Myometrial cell (primary cell): ENCODE measurements at places on chromosomes 11 and 22. TPM values are rescaled to one million over a fixed set of nuclear protein-coding genes. Genes with fewer than 3 reads are reported as not detected.

Gene PKP3
- 1.6 and 4.9 TPM in 2 replicates for total RNA-seq

Gene SCGB2A2
- not detected in 2 replicates for total RNA-seq

Gene CNTF
- 0.71 TPM in 1 of 2 replicates, not detected in the other for total RNA-seq

Gene SIK3
- total RNA-seq = 9.5 and 9.6 TPM in 2 replicates

Gene SCN4B
- not detected in 2 replicates for total RNA-seq

Gene TUB
- total RNA-seq = 4.6 TPM in 2 replicates

Gene SCGB1D2
- total RNA-seq = not detected in 2 replicates

Gene OR10D3
- total RNA-seq = not detected in 2 replicates

Gene CATSPERZ
- not detected in 2 replicates for total RNA-seq

Gene NELL1
- not detected in 2 replicates for total RNA-seq

Gene OR5B21
- not detected in 2 replicates for total RNA-seq

Gene NLRP14
- total RNA-seq = under 0.01 TPM in 1 of 2 replicates, not detected in the other

Gene MMP10
- total RNA-seq = 0.29 TPM in 1 of 2 replicates, not detected in the other

Gene GPR83
- total RNA-seq = not detected in 2 replicates
